SJSA1 (cell line): ENCODE measurements at places on chromosomes 5 and 9.

GRCh38 chr9:18824095-18824666 is 208.8 kb downstream of the SAXO1 start:
- no peak for DNase-seq

- no peak for DNase-seq
Observed at GRCh38 chr9:136728548-136729123, 14.1 kb downstream of the LCN10 start.

- DNase-seq: no peak
Observed at GRCh38 chr5:69467442-69468225, 25.0 kb upstream of the OCLN start.

- no peak for DNase-seq
Observed at GRCh38 chr5:91434348-91434747, 51.2 kb upstream of the ARRDC3 start.

DNA sequence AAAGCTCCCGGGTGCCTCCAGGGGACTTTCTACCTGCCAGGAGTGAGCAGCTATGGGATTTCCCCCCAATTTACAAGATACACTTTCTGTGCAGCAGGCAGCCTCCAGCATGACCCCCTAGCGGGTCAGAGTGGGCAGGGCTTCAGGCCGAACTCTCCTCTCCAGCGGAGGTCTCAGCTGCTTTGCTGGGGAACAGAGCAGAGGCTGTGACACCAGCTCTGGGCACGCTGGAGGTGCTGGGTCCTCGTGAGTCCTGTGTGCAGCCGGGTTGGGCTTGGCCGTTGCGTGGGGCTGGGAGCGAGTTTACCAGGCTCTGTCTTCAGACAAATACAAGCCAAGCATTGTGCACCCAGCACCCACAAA is 2.9 kb downstream of the NRARP start:
- no peak for DNase-seq

DNA sequence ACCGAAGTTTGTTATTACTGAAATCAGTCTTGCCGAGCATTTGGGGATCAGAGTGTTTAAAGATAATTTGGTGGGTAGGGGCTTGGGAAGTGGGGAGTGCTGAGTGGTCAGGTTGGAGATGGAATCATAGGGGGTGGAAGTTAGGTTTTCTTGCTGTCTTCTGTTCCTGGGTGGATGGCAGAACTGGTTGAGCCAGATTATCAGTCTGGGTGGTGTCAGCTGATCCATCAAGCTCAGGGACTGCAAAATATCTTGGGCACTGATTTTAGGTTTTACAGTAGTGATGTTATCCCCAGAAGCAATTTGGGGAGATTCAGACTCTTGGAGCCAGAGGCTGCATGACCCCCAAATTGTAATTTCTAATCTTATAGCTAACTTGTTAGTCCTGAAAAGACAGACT is 5.4 kb upstream of the ANKRD31 start:
- no peak for DNase-seq

- no peak for DNase-seq
Observed at GRCh38 chr9:94638335-94639060, 820 bp downstream of the FBP1 start.
